ENCODE measurements at places on chromosomes 6 and 20. TPM values are rescaled to one million over a fixed set of nuclear protein-coding genes. Genes with fewer than 3 reads are reported as not detected.
A peak's percentile ranks its signal among the peaks of the same experiment; 100 is the strongest.

DNA sequence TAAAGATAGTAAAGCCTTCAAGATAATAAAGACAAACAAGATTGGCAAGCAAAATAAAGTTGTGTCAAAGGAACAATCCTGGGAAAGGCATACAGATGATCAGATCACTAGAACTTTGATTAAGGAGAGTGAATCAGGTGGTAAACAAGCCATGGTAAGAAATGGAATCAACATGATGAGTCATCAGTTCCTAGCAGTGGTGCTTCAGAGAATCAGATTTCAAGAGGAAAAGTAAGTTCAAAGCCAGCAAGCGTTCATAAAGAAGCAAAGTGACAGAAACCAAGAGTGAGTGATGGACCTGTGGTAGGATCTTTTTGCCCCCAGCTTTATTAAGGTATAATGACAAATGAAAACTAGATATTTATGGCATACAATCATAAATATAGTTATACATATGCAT, 340.4 kb downstream of the TPBG start:
- DNase-seq, result no peak

GRCh38 chr20:37944456-37944981, 41.6 kb downstream of the VSTM2L start:
- DNase-seq, result no peak

DNA sequence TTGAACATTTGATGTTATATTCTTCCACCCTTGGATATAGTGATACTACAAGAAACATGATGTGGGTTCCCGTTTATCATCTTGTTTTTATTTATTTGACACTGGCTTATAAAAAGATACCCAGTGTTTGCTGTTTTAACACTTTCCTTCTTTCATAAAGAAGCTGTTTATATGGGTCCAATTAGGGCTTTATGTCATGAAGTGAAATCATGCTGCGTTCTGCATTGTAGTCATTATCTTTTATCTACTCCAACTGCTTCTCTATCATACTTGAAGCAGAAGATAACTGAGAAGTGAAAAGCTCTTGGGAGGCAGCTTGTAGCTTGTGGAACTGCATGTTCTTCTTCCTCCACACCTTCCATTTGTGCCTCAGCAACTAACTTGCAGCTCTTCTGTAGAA, 57.8 kb downstream of the GPX5 start:
- no peak for DNase-seq

DNA sequence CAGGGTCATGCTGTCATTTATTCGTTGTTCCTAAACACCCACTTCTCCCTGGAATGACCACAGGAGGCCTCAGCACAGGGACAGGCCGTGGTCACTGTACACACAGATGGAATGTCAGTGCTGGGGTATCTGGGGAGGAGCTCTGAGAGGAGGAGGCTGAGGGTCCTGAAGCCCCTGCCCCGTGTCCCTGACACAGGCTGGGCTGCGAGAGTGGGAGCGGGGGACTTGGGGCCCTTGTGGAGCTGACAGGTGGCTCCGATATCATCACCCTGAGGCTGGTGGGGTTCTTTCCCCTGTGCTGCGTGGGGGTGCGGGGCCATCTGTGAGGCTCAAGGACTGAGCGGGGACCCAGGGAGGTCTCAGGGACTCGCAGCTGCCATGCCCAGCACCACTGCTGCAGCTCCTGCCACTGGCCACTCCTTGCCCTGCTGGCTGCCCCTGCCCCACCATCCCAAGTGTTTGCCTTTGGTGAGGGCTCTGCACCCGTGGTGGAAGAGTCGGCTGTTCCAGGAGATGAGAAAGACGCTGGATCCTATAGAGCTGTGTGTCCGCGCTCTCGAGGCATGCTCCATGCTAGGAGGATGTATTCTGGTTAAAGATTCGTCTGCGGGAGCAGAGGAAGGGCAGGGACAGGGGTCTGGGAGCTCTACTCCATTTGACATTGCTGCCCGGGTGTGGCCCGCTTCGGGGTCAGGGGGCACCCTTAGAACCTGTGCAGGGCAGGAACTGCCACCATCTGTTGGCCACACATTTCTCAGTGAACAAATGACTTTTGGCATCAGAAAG, 18.9 kb downstream of the NPEPL1 start:
- DNase-seq, result no peak

DNA sequence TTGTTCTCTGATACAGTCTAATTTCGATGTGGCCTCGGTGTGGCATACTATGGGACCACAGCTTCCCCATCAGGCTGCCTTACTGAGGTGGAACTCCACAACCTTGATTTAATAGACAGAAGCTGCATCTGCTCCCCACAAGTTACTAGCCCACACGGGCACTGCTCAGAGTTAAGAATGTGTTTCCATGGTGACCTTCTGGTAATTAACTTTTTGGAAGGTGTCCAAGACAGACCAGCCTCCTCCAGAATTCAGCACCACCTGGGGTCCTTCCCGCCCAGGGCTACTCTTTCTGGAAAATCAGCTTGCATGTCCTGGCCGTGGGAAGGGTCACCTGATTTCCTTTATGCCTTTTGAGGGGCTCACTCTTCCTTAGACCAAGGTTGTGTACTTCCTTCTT, 48.7 kb upstream of the CDH4 start:
- no peak for DNase-seq

- DNase-seq, result peak; percentile 53
Observed at GRCh38 chr6:167907837-167908681, 81.3 kb downstream of the AFDN start.

GRCh38 chr6:14555804-14556203, 438.2 kb downstream of the CD83 start:
- no peak for DNase-seq

Gene PGC
- total RNA-seq, result not detected

Gene APOM
- total RNA-seq, result 0.42 TPM

Gene RIPOR3
- total RNA-seq, result not detected

Gene DZANK1
- total RNA-seq, result 2.7 TPM

Gene SAMD10
- total RNA-seq, result not detected

Gene CPXM1
- 0.98 TPM for total RNA-seq
